ENCODE measurements at places on chromosomes 5 and 9.
A peak's percentile ranks its signal among the peaks of the same experiment; 100 is the strongest.

- DNase-seq: no peak
These were observed 2308.8 kb upstream of the ACO1 start for GRCh38 chr9:30075451-30076199.

DNA sequence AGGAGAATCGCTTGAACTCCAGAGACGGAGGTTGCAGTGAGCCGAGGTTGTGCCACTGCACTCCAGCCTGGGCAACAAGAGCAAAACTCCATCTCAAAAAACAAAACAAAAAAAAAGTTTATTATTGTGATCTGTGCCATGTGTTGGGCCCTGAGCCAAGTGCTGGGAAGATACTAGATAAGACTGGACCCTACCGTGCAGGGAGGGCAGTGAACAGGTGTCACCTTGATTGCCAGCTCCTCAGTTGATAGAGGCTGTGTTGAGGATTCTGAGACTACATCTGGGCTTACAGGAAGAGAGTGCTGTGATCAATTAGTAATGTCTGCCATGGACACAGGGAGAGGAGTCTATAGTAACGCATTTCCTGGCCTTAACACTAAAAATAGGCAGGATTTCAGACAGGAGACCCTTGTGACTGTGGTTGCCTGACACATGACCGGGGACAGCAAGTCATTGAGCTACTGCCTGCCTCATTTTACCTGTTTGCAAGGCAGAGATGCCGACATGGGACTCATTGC is 201.5 kb downstream of the C9orf50 start:
- no peak for DNase-seq

- no peak for DNase-seq
These were observed 82.2 kb downstream of the MRPS27 start for GRCh38 chr5:72237879-72238278.

- DNase-seq: peak; percentile 89
These were observed 87.6 kb downstream of the ADRB2 start for GRCh38 chr5:148913985-148914431.

DNA sequence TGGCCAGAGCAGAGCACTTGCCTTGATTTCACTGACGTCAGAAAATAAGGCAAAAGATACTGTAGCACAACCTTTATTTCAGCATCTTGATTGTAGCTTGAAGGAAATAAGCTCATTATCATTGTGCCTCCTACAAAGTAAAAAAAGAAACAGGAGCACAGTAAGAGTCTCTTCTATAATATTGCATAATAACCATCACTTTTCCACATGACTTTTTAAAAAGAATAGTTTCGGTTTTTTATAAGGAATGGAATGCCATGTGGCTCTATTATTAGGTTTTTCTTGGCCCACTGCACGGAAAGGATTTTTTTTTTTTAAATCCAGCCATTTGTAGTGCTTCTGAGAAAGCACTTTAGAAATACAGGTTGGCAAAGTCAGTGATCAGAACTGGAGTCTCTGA is 655.3 kb downstream of the LRRC70 start:
- DNase-seq: no peak

DNA sequence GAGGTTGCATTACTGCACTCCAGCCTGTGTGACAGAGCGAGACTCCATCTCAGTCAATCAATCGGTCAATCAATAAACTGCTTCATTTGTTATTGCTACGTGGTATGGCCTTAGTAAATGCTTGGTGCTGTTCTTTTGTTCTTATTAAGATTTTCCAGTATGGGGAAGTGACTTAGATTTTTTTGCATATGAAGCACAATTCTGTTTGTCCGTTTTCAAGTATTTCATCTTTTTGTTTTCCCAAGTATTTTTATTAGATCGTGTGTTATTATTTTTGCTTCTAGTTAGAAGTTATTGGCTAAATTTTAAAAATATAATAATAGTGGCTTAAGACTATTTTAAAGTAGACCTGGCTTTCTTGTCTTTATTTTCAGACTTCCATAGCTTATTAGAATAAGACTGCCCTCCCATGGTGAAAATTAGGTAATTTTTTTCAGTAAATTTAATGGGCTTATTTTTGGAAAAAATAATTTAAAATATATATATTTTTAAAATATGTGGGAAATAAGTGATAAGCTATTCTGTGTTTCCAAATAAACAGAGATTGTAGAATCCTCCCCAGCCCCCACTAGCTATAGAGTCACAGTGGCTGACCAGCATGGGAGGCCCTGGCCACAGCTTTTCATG is 14.7 kb upstream of the OMD start:
- DNase-seq: peak; percentile 6

DNA sequence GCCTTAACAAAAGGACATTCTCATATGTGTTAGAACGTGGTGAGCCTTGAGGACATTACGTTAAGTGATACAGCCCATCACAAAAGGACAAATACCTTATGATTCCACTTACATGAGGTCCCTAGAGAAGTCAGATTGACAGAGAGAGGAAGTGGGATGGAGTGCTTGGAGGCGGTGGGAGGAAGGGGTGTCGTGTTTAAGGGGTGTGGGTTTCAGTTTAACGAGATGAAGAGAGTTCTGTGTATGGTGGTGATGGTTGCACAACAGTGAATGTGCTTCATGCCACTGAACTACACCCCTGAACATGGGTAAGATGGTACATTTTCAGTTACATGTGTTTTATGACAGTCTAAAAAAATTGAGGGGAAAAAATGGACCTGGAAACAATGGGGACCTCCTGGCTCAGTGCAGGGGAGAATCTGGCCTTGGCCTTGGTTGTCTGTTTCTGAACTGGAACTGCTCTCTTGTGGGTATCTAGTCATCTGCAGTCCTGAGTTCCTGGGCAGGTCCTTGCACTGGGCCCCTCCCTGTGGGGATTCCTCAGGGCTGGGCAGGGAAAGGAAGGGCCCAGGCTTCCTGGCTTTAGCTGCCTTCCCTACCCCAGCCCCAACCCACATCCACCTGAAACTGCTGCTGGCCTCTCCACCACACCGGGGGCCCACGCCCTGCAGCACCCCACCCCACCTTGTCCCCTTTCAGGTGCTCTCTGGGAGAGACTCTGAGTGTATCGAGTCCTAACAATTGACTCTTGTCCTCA is 17.8 kb downstream of the LRRC8A start:
- DNase-seq: no peak

GRCh38 chr5:173968154-173968797 is 20.7 kb upstream of the C5orf47 start:
- no peak for DNase-seq

GRCh38 chr5:42555010-42555409 is 131.8 kb downstream of the GHR start:
- DNase-seq: no peak

GRCh38 chr9:24820196-24820595 is 274.5 kb upstream of the IZUMO3 start:
- no peak for DNase-seq

DNA sequence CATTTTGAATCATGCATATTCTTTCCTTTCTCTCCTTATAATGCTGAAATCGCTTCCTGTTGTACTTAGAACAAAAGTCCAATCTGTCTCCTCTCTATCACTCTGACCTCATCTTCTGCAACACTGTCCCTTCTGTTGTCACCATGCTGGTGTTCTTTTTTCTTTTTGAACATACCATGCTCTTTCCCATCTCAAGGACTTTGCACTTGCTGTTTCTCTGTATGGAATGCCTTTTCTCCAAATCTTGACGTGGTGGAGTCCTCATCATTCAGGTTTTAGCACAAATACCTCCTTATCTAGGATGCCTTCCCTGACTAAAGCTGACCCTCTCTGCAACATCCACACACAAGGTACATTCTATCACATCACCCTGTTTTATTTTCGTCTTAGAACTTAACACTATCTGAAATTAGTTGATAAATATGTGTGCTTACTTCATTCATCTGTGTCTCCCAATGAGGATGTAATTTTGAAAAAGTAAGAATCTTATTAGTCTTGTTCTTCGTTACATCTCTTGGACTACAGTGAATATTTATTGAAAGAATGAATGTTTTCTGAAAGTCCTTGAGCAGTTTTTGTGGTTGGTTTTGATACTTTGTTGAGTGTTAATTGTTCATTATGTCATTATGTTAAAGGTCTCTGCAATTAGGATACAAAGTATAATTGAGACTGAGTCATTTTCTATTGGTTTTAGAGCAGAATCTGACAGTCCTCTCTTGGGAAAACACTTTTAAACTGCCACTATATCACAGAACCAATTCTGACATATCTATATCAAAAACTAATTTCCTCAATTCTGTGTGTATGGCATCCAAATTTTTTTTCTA is 145.3 kb upstream of the RASA1 start:
- DNase-seq: no peak

- DNase-seq: no peak
These were observed 16.6 kb downstream of the ZNF608 start for GRCh38 chr5:124729720-124730359.

- DNase-seq: no peak
These were observed 1.9 kb downstream of the HK3 start for GRCh38 chr5:176897263-176897662.

DNA sequence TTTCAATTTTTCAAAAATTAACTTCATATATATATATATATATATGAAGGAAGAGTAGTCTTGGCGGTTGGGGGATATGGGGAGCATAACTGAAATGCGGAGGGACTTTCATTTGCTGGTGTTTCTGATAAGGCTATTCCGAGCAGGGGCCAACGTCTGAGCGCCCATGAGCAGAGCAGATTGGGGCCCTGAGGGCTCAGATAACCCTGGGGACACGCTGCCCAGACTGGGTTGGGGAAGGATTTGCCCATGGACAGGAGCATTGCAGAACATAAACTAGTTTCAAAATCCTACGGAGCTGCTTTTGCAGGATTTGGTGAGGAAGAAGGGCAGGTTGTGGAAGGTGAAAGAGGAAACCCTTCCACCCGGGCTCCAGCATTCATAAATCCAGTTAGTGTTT is 240.2 kb downstream of the IRX1 start:
- no peak for DNase-seq

GRCh38 chr9:69495296-69495695 is 170.3 kb downstream of the ENTREP1 start:
- DNase-seq: no peak

GRCh38 chr5:57779383-57780223 is 297.0 kb upstream of the ACTBL2 start:
- DNase-seq: peak; percentile 74

- DNase-seq: no peak
These were observed 88.7 kb upstream of the PRRC1 start for GRCh38 chr5:127428748-127429147.

DNA sequence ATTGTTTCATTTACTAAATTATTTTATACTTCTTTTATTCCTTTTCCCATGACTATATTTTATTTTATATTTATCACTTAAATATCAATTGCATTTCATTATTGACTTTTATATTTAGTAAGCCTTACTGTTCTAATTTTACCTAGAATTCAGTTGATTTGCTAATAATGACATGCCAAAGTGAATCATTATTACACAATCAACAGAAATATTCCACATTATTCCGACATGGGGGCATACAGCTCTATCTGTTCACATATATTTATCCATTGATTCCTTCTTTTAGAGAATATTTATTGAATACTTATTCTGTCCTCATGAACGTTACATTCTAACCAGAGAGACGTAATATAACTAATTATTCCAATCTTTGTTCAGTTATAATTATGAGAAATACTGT is 221.8 kb downstream of the DOCK8 start:
- no peak for DNase-seq

- no peak for DNase-seq
These were observed 37.7 kb downstream of the PCDHAC2 start for GRCh38 chr5:141003791-141004611.

GRCh38 chr5:150759334-150759583 is 442 bp upstream of the DCTN4 start:
- no peak for DNase-seq

DNA sequence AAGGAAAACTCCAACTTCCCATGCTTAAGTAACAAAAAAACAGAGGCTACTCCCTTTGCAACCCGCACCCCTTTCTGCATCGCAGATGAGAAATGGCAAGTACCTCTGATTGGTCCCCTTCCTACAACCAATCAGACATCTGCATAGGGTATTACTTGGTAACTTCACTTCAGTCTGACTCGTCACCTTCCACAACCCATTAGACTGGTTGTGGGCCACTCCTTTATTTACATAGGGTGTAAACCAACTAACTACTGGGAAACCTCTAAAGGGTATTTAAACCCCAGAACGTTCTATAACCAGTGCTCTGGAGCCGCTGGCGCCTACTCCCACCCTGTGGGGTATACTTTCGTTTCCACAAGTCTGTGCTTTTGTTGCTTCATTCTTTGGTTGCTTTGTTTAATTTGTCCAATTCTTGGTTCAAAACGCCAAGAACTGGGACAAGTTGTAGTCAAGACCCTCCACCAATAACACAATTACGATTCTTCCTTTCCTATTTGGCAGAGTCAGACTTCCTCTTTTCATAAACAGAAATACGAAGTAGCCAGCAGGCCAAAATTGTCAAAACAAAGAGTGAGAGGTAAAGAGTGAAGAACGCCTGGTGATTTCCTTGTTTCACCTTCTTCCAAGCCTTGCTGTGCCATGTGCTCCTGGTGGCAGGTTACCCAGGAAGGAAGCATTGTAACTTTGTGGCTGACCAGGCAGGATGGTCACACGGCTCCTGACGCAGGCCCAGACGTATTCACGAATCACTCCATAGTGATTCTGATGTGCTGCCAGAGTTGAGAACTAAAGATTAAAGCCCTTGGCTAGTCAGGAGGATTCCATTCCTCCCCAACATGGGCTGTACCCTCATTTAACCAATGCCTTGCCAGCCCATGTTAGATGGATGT is 477.4 kb downstream of the ARHGEF28 start:
- no peak for DNase-seq

DNA sequence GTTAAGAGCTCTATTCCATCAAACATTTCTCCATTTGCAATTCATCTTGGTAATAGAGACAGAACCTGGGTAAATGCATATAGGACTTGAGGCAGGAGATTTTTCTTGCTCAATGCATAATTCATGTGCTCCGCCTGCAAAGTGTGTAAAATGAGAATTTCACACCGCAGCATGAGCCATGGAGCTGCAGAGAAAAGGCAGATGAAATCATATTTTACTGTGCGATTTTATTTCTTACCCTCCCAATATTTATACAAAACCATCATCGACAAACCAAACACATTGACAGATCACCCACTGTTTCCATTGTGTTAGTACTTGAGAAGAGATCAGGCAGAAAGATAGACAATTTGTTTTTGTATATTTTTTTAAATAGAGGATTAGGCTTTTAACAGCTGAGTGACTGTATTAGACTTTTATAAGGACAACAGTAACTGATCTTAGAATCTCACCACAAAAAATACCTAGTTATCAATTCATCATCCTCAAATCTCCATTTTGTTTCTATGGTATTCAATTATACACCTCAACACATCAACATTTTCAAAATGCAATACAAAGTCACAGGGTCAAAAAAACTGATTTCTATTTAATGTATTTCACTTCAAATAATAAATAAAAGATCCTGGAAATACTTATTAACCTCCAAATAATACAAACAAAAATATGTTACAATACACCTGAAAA is 191.1 kb downstream of the AP3B1 start:
- DNase-seq: no peak

- DNase-seq: no peak
These were observed 1.4 kb downstream of the IL9 start for GRCh38 chr5:135894276-135894675.

GRCh38 chr5:54676481-54677340 is 159.2 kb downstream of the SNX18 start:
- DNase-seq: no peak

GRCh38 chr9:79955300-79955699 is 383.5 kb downstream of the TLE4 start:
- no peak for DNase-seq

- DNase-seq: peak; percentile 24
These were observed 684 bp downstream of the DNAJA1 start for GRCh38 chr9:33025572-33026342.

Measured in HFFc6 (cell line).